ENCODE measurements at places on chromosomes 1 and 21.
A peak's percentile ranks its signal among the peaks of the same experiment; 100 is the strongest.

DNA sequence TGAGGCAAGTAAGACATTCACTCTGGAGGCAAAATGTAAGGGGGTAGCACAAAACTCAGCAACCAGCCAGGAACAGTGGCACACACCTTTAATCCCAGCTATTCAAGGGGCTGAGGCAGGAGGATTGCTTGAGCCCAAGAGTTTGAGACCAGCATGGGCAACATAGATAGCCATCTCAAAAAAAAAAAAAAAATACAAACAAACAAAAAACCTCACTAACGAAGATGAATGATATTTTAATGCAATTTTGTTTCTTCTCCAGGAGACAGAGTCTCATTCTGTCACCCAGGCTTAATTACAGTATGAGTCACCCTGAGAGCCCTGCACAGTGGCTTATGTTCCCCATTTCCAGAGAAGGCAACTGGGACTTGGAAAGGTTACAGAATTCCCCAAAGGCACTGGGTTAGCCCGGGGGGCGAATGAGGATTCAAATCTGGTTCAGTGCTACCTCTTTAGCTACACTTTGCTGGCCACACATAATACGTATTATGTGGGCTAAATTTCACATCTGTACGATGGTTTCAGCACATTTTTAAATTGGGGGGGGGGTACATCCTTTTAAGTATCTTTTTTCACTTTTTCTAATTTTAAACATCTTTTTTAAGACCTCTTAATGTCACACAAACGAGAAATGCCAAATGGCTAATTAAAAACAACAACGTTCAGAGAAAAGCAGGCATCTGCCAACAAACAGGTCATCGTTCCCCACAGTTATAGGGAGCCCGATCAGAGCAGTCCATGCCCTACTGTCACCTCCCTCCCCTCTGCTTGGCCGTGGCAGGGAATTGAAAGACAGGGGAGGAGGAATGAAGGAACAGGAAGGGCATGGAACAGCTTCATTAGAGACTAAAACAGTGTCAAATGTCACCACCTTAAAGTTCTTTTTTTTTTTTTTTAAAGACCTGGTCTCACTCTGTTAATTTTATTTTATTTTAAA, 3.5 kb downstream of the CELA2A start:
- H3K4me3 ChIP-seq, result no peak overlapping the region
- DNase-seq, result no peak
- H3K4me1 ChIP-seq, result peaks cover 28% of the 10 kb centered on the region

GRCh38 chr1:10708757-10709156, 87.7 kb downstream of the CASZ1 start:
- peaks cover 87% of the 10 kb centered on the region for H3K27me3 ChIP-seq
- H3K4me3 ChIP-seq, result no peak overlapping the region
- DNase-seq, result no peak

DNA sequence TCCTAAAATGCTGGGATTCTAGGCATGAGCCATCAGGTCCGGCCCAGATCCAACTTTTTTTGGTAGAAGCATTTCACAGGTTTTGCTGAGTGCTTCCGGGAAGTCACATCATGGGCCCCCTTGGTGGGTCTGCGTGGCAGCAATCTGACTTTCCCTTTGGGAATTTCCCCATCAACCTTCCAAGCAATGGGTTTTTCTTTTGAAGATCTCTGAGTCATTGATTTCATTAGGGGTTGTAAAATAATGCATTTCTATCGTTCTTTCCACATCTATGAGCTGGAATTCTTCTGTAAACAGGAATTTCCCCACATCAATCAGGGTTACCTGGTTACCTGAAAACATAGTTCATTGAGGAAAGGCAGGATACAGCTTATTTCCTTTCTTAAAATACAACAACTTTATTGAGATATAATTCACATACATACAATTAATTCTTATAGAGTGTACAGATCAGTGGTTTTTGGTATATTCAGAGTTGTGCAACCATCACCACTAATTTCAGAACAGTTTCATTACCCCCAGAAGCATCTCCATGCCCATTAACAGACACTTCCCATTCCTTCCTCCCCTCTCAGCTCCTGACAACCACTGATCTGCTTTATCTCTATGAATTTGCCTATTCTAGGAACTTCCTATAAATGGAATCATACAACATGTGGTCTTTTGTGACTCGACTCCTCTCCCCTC, 9.9 kb upstream of the ZBTB17 start:
- no peak overlapping the region for H3K27ac ChIP-seq
- peaks cover 8% of the 10 kb centered on the region for H3K4me1 ChIP-seq
- H3K27me3 ChIP-seq, result peaks cover 9% of the 10 kb centered on the region
- DNase-seq, result no peak

- H3K27ac ChIP-seq, result no peak overlapping the region
- H3K27me3 ChIP-seq, result no peaks in the 10 kb centered on the region
- H3K4me1 ChIP-seq, result no peaks in the 10 kb centered on the region
- no peak for DNase-seq
- H3K4me3 ChIP-seq, result no peak overlapping the region
Observed at GRCh38 chr1:98468111-98468717, 193.3 kb upstream of the SNX7 start.

DNA sequence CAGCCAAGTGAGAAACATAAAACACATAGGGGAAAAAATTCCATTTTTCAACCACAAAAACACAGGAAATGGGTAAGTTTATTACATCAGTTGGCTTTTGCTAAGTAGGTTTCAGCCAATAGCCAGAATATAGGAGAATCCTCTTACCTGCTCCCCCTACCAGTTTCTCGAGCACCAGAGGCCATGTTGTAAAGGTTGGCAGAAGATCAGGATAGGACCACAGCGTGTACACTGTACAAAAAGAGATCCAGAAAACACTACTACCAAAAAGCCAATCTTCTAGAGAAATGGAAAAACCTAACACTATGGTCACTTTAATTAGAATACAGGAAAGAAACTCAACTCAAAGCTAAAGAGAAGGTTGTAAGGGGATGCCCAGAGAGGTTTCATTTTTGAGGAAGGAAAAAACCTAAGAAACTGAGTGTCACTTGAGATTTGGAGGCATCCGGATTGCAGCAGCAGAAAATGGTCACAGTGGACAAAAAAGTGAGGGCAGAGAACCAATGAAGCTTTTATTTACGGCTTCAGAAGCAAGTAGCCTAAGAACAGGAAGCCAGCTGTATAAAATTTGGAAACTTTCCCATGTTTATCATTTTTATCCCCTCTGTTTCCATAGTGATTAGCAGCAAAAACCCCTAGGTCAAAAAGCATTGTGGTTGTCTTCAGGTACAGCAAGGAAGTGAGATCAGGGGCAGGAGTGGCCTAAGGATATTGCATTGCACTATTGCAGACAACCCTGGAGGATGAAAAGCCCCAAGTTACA, 2.9 kb downstream of the EIF2D start:
- H3K4me3 ChIP-seq, result no peak overlapping the region
- H3K4me1 ChIP-seq, result peaks cover 5% of the 10 kb centered on the region
- no peak overlapping the region for H3K27ac ChIP-seq

DNA sequence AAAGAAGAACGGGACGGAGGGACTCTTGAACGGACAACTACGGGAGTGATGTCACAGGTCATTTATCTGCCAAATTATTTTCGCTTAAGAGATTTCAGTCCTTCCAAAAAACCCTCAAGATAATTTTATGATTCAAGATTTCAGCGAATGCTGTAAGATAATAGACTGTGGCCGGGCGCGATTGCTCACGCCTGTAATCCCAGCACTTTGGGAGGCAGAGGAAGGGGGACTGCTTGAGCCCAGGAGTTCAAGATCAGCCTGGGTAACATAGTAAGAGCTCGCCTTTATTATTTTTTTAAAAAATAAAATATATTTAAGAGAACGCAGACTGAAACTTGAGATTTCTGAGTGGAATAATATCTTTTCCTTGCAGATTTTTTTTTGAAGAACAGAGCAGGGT, 609 bp downstream of the RWDD2B start:
- no peaks in the 10 kb centered on the region for H3K27me3 ChIP-seq
- peaks cover 6% of the 10 kb centered on the region for H3K4me1 ChIP-seq
- H3K27ac ChIP-seq, result peak overlapping the region; percentile 92
- DNase-seq, result no peak
- H3K4me3 ChIP-seq, result peak overlapping the region; percentile 80

- no peaks in the 10 kb centered on the region for H3K36me3 ChIP-seq
- H3K27ac ChIP-seq, result no peak overlapping the region
- H3K27me3 ChIP-seq, result no peaks in the 10 kb centered on the region
- DNase-seq, result no peak
- H3K4me3 ChIP-seq, result no peak overlapping the region
Observed at GRCh38 chr1:222781251-222781650, 33.6 kb upstream of the DISP1 start.

DNA sequence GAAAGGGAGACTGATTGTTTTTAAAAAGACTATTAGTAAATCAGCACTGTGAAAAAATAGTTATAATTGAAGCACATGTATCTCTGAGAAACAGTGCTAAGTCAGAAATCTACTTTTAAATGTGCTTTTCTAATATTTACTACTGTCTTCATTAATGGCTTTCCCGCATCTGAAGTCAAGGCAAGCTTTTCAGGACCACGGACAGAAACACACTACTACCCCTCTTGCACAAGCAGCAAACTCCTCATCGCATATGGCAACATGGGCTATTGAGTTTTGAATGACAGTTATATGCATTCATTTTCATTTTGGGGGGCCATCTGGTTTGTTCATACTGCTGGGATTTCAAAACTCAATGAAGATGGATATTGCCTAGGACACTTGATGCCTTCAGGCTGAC, 433.4 kb upstream of the CAMK1G start:
- H3K27ac ChIP-seq, result no peak overlapping the region
- no peak overlapping the region for H3K4me3 ChIP-seq
- H3K27me3 ChIP-seq, result no peaks in the 10 kb centered on the region
- DNase-seq, result no peak
- no peaks in the 10 kb centered on the region for H3K4me1 ChIP-seq

- peak overlapping the region; percentile 91 for H3K4me3 ChIP-seq
- peak overlapping the region; percentile 99 for H3K27ac ChIP-seq
- H3K36me3 ChIP-seq, result peaks cover 47% of the 10 kb centered on the region
Observed at GRCh38 chr1:36386265-36387140, 779 bp upstream of the STK40 start.

DNA sequence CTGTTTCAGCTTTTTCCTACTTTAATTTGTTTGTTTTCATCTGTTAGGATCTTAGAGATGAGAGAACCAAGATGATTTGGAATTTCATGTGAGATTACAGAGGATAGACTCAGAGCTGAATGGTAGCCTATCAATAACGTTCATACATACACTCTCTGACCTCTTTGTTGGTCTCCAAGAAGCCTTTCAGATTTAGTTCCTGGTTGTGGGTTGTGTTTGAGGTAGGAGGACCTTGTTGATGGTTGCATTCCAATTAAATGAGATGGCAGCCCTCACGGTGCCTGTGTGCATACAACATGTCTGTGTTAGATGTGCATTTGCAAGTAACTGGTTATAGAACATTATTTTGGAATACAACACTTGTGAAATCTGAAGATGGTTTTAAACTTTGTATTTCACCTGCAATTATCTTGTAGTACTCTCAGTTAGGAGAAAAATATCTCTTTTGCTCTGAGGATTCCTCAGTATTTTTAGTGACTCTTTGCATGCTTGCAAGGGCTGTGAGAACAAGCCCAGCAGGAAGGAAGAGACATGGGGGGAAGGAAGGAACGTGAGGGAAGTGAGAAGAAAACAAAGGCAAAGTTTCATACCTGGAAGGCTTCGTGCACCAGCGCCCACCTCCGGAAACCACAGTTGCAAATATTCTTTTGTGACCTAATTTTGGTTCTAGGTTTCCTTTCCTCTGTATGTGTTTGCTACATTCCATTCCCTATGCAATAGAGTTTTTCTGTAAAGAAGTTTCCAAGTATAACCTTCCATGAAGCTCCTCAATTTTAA, 291.8 kb downstream of the DISC1 start:
- H3K27ac ChIP-seq, result no peak overlapping the region
- no peaks in the 10 kb centered on the region for H3K4me1 ChIP-seq
- no peaks in the 10 kb centered on the region for H3K36me3 ChIP-seq
- no peak overlapping the region for H3K4me3 ChIP-seq

DNA sequence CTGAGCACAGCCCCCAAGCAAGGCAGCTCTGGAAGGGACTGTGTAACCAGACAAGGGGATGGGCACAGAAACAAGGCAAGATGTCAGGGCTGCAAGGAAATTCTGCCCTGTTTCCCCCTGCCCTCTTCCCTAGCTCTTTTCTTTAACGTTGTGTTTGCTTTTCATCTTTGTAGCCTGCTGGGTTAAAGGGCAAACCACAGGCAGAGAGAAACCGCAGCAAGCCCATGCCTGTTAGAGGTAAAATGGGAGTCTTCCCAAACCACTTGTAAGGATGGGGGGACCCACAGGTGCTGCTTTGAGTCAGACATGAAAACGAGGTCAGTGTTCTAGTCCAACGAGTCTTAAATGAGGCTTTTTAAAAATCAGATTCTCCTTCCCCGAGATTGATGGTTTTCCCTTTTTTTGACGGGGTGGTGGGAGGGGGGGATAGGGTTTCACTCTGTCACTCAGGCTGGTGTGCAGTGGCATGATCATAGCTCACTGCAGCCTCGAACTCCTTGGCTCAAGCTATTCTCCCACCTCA, 13.3 kb downstream of the TGFBR3 start:
- no peak for DNase-seq
- H3K4me3 ChIP-seq, result no peak overlapping the region
- H3K27ac ChIP-seq, result no peak overlapping the region
- H3K4me1 ChIP-seq, result peaks cover 14% of the 10 kb centered on the region

- no peak overlapping the region for H3K4me3 ChIP-seq
- H3K36me3 ChIP-seq, result no peaks in the 10 kb centered on the region
- H3K27me3 ChIP-seq, result no peaks in the 10 kb centered on the region
- H3K27ac ChIP-seq, result no peak overlapping the region
- H3K4me1 ChIP-seq, result peaks cover 56% of the 10 kb centered on the region
Observed at GRCh38 chr1:30743584-30744059, 14.0 kb downstream of the LAPTM5 start.

- H3K4me3 ChIP-seq, result no peak overlapping the region
- H3K27ac ChIP-seq, result no peak overlapping the region
- no peak for DNase-seq
Observed at GRCh38 chr1:173224949-173225348, 17.8 kb upstream of the TNFSF4 start.

GRCh38 chr21:17139696-17140095, 373.1 kb upstream of the CXADR start:
- H3K36me3 ChIP-seq, result no peaks in the 10 kb centered on the region
- no peak overlapping the region for H3K4me3 ChIP-seq
- no peaks in the 10 kb centered on the region for H3K4me1 ChIP-seq
- no peak for DNase-seq
- no peaks in the 10 kb centered on the region for H3K27me3 ChIP-seq

GRCh38 chr1:97849345-97850340, 71.2 kb downstream of the DPYD start:
- H3K4me1 ChIP-seq, result no peaks in the 10 kb centered on the region
- H3K4me3 ChIP-seq, result no peak overlapping the region
- H3K27me3 ChIP-seq, result no peaks in the 10 kb centered on the region

GRCh38 chr1:169024255-169024654, 82.2 kb upstream of the ATP1B1 start:
- peaks cover 5% of the 10 kb centered on the region for H3K4me1 ChIP-seq
- H3K4me3 ChIP-seq, result no peak overlapping the region
- no peaks in the 10 kb centered on the region for H3K36me3 ChIP-seq
- H3K27ac ChIP-seq, result no peak overlapping the region
